Mesendoderm (in vitro differentiated cells): ENCODE measurements at places on chromosomes 12 and 14.

GRCh38 chr12:29730481-29730880, 53.3 kb downstream of the TMTC1 start:
- no peaks in the 10 kb centered on the region for H3K27me3 ChIP-seq
- peaks cover 1% of the 10 kb centered on the region for H3K36me3 ChIP-seq
- DNase-seq = no peak
- H3K4me1 ChIP-seq = no peaks in the 10 kb centered on the region

DNA sequence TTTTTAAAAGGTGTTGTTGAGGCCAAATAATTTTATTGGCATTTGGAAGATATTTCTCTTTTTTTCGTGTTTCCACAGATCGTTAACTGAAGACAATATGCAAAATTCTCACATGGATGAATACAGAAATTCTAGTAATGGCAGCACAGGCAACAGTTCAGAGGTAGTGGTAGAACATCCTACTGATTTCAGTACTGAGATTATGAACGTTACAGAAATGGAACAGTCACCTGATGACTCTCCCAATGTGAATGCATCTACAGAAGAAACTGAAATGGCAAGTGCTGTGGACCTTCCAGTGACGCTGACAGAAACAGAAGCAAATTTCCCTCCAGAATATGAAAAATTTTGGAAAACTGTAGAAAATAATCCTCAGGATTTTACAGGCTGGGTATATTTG, 11.2 kb downstream of the PRPF39 start:
- H3K27ac ChIP-seq = no peak overlapping the region
- no peak for DNase-seq
- no peaks in the 10 kb centered on the region for H3K27me3 ChIP-seq
- no peak overlapping the region for H3K4me3 ChIP-seq
- H3K4me1 ChIP-seq = no peaks in the 10 kb centered on the region

- no peaks in the 10 kb centered on the region for H3K36me3 ChIP-seq
- peaks cover 2% of the 10 kb centered on the region for H3K27me3 ChIP-seq
- peaks cover 7% of the 10 kb centered on the region for H3K4me1 ChIP-seq
- H3K27ac ChIP-seq = no peak overlapping the region
- H3K4me3 ChIP-seq = no peak overlapping the region
- peak; percentile 55 for DNase-seq
Measured at GRCh38 chr14:50823762-50824636, 7.0 kb downstream of the NIN start.

GRCh38 chr14:85178864-85179263, 351.1 kb upstream of the FLRT2 start:
- no peaks in the 10 kb centered on the region for H3K36me3 ChIP-seq
- no peak overlapping the region for H3K27ac ChIP-seq
- H3K4me1 ChIP-seq = no peaks in the 10 kb centered on the region
- no peak for DNase-seq
- H3K27me3 ChIP-seq = no peaks in the 10 kb centered on the region

GRCh38 chr14:22837114-22837749, 847 bp downstream of the MMP14 start:
- no peaks in the 10 kb centered on the region for H3K27me3 ChIP-seq
- peak overlapping the region; percentile 92 for H3K27ac ChIP-seq
- peaks cover 10% of the 10 kb centered on the region for H3K36me3 ChIP-seq

GRCh38 chr14:102579696-102580549, 12.5 kb upstream of the RCOR1 start:
- peaks cover 8% of the 10 kb centered on the region for H3K4me1 ChIP-seq
- no peaks in the 10 kb centered on the region for H3K36me3 ChIP-seq
- no peak overlapping the region for H3K27ac ChIP-seq
- DNase-seq = no peak
- no peaks in the 10 kb centered on the region for H3K27me3 ChIP-seq

GRCh38 chr12:30905463-30906009, 21.0 kb upstream of the TSPAN11 start:
- no peaks in the 10 kb centered on the region for H3K36me3 ChIP-seq
- H3K27ac ChIP-seq = no peak overlapping the region
- no peaks in the 10 kb centered on the region for H3K27me3 ChIP-seq
- peaks cover 4% of the 10 kb centered on the region for H3K4me1 ChIP-seq
- peak; percentile 57 for DNase-seq
- no peak overlapping the region for H3K4me3 ChIP-seq

- H3K4me3 ChIP-seq = no peak overlapping the region
- DNase-seq = no peak
- H3K27ac ChIP-seq = no peak overlapping the region
- H3K4me1 ChIP-seq = no peaks in the 10 kb centered on the region
Measured at GRCh38 chr14:31190219-31190603, 17.4 kb downstream of the HECTD1 start.

GRCh38 chr14:103056322-103057027, 874 bp downstream of the CDC42BPB start:
- H3K4me3 ChIP-seq = peak overlapping the region; percentile 95
- H3K36me3 ChIP-seq = no peaks in the 10 kb centered on the region
- DNase-seq = peak; percentile 87
- H3K27ac ChIP-seq = peak overlapping the region; percentile 96

- no peaks in the 10 kb centered on the region for H3K36me3 ChIP-seq
- H3K4me1 ChIP-seq = no peaks in the 10 kb centered on the region
- no peak overlapping the region for H3K4me3 ChIP-seq
- H3K27ac ChIP-seq = no peak overlapping the region
Measured at GRCh38 chr12:103273645-103274044, 222.1 kb downstream of the C12orf42 start.

- H3K4me1 ChIP-seq = no peaks in the 10 kb centered on the region
- H3K27me3 ChIP-seq = no peaks in the 10 kb centered on the region
- peak; percentile 29 for DNase-seq
- no peak overlapping the region for H3K4me3 ChIP-seq
- no peaks in the 10 kb centered on the region for H3K36me3 ChIP-seq
Measured at GRCh38 chr12:75020068-75020557, 189.5 kb downstream of the KCNC2 start.

GRCh38 chr14:85619851-85620250, 89.9 kb downstream of the FLRT2 start:
- peak; percentile 76 for DNase-seq
- no peak overlapping the region for H3K4me3 ChIP-seq
- H3K36me3 ChIP-seq = no peaks in the 10 kb centered on the region
- H3K27ac ChIP-seq = no peak overlapping the region
- no peaks in the 10 kb centered on the region for H3K27me3 ChIP-seq
- peaks cover 2% of the 10 kb centered on the region for H3K4me1 ChIP-seq

- H3K27me3 ChIP-seq = no peaks in the 10 kb centered on the region
- peak; percentile 68 for DNase-seq
- H3K4me3 ChIP-seq = no peak overlapping the region
- H3K36me3 ChIP-seq = no peaks in the 10 kb centered on the region
Measured at GRCh38 chr12:65204886-65205525, 35.6 kb downstream of the LEMD3 start.

DNA sequence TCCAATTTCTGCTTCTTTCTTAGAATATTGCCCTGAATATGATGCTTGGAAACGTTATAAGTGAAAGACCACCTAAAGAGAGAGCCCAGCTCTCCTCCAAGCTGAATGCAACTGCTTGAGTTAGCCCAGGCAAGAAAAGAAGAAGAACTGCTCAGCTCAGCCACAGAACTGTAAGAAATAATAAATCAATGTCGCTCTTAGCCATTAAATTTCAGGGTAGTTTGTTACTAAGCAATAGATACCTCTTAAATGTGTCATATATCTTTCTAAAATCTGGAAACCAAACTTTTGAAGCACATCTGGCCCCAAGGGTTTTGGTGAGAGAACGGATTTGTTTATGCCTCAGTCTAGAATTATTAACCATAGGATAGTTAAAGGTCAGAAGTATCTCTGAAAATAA, 50.4 kb downstream of the SLC6A15 start:
- H3K4me1 ChIP-seq = no peaks in the 10 kb centered on the region
- no peaks in the 10 kb centered on the region for H3K27me3 ChIP-seq
- no peak for DNase-seq
- no peaks in the 10 kb centered on the region for H3K36me3 ChIP-seq
- H3K4me3 ChIP-seq = no peak overlapping the region

DNA sequence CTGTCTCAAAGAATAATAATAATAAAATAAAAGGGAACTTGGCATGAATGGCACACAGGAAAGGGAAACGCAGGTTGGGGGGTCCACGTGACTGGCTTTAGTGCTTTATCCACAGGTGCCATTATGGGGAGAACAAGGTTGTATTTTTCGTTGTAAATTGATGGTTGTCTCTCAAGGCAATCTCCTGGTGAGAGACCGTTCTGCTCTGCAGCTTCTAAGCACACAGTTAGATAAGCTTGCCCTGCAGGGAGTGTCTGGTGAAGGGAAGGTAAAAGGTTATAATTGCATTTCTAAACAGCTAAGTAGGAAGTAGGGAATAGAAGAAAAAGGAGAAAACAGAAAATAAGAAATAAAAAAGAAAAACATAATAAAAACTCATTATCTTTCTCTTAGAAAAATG, 69.1 kb upstream of the CPSF6 start:
- H3K36me3 ChIP-seq = no peaks in the 10 kb centered on the region
- peaks cover 7% of the 10 kb centered on the region for H3K4me1 ChIP-seq
- peak; percentile 65 for DNase-seq
- peak overlapping the region; percentile 75 for H3K27ac ChIP-seq
- H3K4me3 ChIP-seq = no peak overlapping the region

GRCh38 chr12:8849876-8850275, 27.5 kb downstream of the A2ML1 start:
- H3K27me3 ChIP-seq = no peaks in the 10 kb centered on the region
- no peak for DNase-seq
- no peaks in the 10 kb centered on the region for H3K36me3 ChIP-seq
- H3K27ac ChIP-seq = no peak overlapping the region
- no peak overlapping the region for H3K4me3 ChIP-seq

- no peaks in the 10 kb centered on the region for H3K36me3 ChIP-seq
- H3K27ac ChIP-seq = peak overlapping the region; percentile 76
- H3K4me1 ChIP-seq = no peaks in the 10 kb centered on the region
- no peaks in the 10 kb centered on the region for H3K27me3 ChIP-seq
- no peak overlapping the region for H3K4me3 ChIP-seq
Measured at GRCh38 chr14:100839315-100839585, 13.3 kb downstream of the MEG3 start.

- H3K27me3 ChIP-seq = no peaks in the 10 kb centered on the region
- H3K27ac ChIP-seq = no peak overlapping the region
- H3K4me3 ChIP-seq = no peak overlapping the region
- H3K36me3 ChIP-seq = no peaks in the 10 kb centered on the region
- DNase-seq = no peak
Measured at GRCh38 chr12:89273525-89273924, 78.8 kb downstream of the DUSP6 start.

GRCh38 chr12:46100551-46101484, 110.4 kb upstream of the SCAF11 start:
- H3K27me3 ChIP-seq = no peaks in the 10 kb centered on the region
- DNase-seq = no peak
- no peaks in the 10 kb centered on the region for H3K4me1 ChIP-seq
- H3K27ac ChIP-seq = no peak overlapping the region
- no peak overlapping the region for H3K4me3 ChIP-seq

DNA sequence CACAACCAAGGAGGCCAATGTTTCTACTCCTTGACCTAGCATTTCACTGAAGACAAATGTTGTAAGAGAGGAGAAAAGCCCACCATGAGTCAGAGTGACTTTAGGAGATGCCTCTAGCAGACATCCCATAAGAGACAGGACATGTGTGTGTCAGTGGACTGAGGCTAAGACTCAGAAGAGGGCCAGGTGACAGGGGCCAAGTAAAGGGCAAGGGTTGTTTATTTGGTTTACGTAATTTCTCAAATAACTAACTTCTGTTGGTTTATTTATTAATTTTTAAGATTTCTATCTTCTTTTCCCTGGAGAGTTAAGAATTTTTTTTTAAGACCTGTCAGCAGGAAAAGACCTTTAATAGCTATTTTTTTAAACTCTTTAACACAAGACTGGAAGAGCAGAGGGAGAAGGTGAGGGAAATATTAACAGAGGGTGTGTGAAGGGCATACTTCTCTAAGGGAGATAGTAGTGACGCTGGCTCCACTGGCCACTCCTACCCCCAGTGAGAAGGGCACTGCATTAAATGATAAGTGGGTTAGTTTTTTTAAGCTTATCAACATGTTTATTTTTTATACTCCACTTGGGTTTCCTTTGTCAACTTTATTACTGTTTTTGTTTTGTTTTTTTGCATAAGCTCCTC, 3.4 kb downstream of the PNP start:
- DNase-seq = no peak
- H3K36me3 ChIP-seq = peaks cover 22% of the 10 kb centered on the region
- H3K27ac ChIP-seq = no peak overlapping the region
- no peaks in the 10 kb centered on the region for H3K27me3 ChIP-seq
- peaks cover 7% of the 10 kb centered on the region for H3K4me1 ChIP-seq

GRCh38 chr12:34341362-34341733, 319.1 kb downstream of the ALG10 start:
- H3K27ac ChIP-seq = no peak overlapping the region
- no peaks in the 10 kb centered on the region for H3K27me3 ChIP-seq
- no peak overlapping the region for H3K4me3 ChIP-seq
- DNase-seq = no peak
- no peaks in the 10 kb centered on the region for H3K4me1 ChIP-seq

- no peak overlapping the region for H3K4me3 ChIP-seq
- H3K27me3 ChIP-seq = no peaks in the 10 kb centered on the region
- H3K27ac ChIP-seq = no peak overlapping the region
- H3K36me3 ChIP-seq = no peaks in the 10 kb centered on the region
- DNase-seq = peak; percentile 11
- no peaks in the 10 kb centered on the region for H3K4me1 ChIP-seq
Measured at GRCh38 chr14:29648045-29648444, 279.6 kb downstream of the PRKD1 start.

DNA sequence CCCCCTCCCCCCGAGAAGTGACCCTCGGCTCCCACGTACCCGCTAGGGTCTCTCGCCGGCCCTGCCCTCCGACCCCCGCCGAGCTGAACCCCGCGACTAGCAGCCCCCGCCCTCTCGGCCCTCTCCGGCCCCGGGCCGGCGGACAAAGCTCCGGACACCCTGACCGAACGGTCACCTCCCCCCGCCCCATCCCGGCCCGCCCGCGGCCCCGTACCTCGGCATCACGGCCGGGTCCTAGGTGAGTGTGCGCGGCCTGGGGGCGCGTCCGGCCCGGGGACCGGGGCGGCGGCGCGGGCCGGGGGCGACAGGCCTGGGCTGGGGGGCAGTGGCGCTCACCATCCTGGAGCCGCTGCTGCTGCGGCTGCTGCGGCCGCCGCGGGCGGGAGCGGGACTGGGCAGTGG, at the start of gene FIGNL2:
TSS of gene FIGNL2 (minus strand) at position 393 of the 402 bp plus-strand sequence. CDS start 26,305 bp downstream, outside the sequence.
- no peak within 1 kb of the TSS for H3K27ac ChIP-seq
- no peaks in the 10 kb centered on the region for H3K27me3 ChIP-seq
- peaks cover 5% of the 10 kb centered on the region for H3K4me1 ChIP-seq
- no peak for DNase-seq
- no peaks in the 10 kb centered on the region for H3K36me3 ChIP-seq

- no peak overlapping the region for H3K4me3 ChIP-seq
- H3K36me3 ChIP-seq = no peaks in the 10 kb centered on the region
- DNase-seq = no peak
- H3K27ac ChIP-seq = no peak overlapping the region
- no peaks in the 10 kb centered on the region for H3K4me1 ChIP-seq
Measured at GRCh38 chr12:124752437-124753227, 111.0 kb downstream of the SCARB1 start.

GRCh38 chr14:95727056-95727700, 13.3 kb upstream of the TCL1A start:
- H3K36me3 ChIP-seq = no peaks in the 10 kb centered on the region
- H3K27me3 ChIP-seq = no peaks in the 10 kb centered on the region
- no peak for DNase-seq
- no peak overlapping the region for H3K27ac ChIP-seq
